AML-193 (cell line): ENCODE measurements at places on chromosomes 12 and 14.

- DNase-seq, result no peak
These were observed 19.2 kb downstream of the PPTC7 start for GRCh38 chr12:110563702-110564470.

- DNase-seq, result no peak
These were observed 22.4 kb downstream of the DDX47 start for GRCh38 chr12:12835378-12836146.

DNA sequence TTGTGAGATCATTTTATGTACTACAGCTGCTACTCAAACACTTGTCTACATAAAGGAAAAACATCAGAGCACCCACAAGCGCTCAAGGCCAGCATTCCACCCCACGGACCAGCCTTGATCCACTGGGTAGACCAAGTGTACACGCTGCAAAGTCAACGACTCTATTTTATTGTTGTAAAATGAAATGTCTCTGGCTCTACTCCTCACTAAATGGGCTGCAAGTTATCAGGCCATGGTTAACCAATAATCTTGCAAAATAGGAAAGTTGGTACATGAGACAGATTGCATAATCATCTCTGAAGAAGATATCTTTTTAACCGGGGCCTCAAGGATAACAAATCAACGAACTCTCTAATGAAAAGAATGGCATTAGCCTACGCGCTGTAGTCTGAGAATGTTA, 69.9 kb upstream of the FOXN3 start:
- peak; percentile 82 for DNase-seq

- no peak for DNase-seq
These were observed 249.0 kb downstream of the CACNA1C start for GRCh38 chr12:2301531-2302461.

- DNase-seq, result no peak
These were observed 105.1 kb upstream of the AMIGO2 start for GRCh38 chr12:47184813-47185212.

DNA sequence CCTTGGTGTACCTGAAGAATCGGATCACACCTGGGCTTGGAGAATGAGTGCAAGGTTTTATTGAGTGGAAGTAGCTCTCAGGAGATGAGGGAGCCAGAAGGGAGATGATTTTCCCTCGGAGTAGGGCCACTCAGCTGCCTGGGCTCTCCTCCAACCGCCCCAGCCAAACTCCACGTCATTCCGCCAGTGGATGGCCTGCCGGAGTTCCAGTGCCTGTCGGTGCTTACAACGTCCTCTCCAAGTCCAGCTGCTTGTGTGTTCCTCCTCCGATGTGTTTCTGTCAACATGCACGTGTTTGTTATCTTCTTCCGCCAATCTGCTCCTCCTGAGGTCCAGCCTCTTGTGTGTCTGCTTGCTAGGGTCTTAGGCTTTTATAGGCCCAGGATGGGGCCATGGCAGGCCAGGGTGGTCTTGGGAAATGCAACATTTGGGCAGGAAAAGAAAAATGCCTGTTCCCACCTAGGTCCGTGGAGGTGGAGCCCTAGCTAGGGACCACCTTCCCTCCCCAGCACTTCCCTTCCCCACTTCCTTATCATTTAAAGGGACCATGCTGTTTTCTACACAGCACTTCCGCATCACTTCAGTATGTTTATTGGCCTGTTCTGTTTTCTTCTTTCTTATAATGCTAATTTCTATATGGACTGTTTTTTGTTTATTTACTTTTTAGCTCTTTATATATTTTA, 343.2 kb downstream of the PDZRN4 start:
- no peak for DNase-seq

- peak; percentile 44 for DNase-seq
These were observed 23.5 kb upstream of the GPRC5D start for GRCh38 chr12:12975322-12976077.
